ENCODE measurements at places on chromosomes 7 and 10.
A peak's percentile ranks its signal among the peaks of the same experiment; 100 is the strongest.

GRCh38 chr10:32189400-32190084, 133.3 kb upstream of the KIF5B start:
- DNase-seq, result no peak

- DNase-seq, result no peak
These were observed 107.9 kb downstream of the POU6F2 start for GRCh38 chr7:39085590-39086049.

GRCh38 chr10:86400705-86401587, 34.4 kb upstream of the GRID1 start:
- peak; percentile 78 for DNase-seq

- DNase-seq, result no peak
These were observed 149.8 kb downstream of the CCSER2 start for GRCh38 chr10:84478151-84478550.

All from H7 (cell line).